ENCODE measurements at places on chromosomes 16 and 17.

DNA sequence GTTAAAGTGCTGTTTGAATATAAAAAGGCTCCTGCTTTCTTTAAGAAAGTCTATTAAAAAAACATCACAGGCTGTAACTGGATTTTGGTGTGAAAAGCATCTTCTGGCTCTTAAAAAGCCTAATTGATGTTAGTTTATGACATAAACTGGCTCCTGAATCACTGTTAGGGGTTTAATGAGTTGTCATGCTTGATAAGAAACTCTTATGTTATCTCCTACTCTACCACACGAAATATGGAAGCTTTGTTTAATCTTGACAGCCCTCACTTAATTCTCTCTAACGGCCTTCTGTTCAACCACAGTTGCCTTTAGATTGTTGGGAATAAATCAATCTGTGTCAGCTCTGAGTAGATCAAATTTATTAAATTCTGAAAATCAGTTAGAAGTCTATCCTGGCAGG lies 51.5 kb downstream of the CPPED1 start:
- DNase-seq: no peak

DNA sequence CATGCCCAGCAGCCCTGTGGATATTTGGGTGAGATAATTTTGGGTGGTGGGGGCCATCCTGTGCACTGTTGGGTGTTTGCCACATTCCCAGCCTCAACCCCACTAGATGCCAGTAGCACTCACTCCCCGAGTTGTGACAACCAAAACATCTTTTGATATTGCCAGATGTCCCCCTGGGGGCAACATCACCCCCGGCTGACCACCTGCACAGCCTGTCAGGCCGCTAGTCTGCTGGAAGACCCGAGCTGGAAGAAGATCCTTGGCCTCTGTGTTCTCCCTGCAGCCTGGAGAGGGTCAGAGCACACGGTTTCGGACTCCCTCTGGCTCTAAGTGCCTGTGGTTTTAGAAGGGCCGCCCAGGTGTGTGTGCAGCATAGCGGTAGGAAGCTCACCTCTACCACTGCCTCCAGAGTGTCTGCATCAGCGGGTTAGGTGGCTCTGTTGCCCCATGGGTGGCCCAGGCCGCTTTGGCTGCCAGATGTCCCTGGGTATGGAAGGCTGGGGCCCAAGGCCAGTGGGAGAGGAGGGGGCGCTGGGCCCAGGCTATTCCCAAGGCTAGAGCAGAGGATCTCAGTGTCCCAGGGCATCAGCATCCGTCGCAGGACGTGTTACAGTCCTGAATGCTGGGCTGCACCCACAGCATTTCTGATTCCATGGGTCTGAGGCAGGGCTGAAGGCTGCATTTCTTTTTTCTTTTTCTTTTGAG lies 195.8 kb upstream of the GSE1 start:
- no peak for DNase-seq

GRCh38 chr17:50462446-50462845 lies 6.2 kb downstream of the CHAD start:
- DNase-seq: no peak

DNA sequence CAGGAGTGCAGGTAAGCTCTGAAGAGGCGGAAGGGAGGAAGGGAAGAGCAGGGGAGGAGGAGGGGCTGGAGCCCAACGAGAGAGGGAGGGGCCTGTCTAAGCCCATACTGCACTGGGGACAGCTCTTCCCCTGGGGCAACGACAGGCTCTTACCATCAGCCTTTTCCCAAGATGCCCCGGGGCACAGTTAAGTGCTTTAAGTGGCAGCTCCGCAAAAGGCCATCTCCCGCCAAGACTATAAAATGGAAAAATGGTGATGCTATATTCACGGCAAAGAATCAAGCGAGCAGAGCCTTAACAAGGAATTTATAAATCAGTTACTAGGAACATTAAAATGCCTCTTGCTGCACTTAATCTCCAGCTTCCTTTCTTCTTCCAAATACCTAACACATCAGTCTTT lies 110.2 kb upstream of the NLRP1 start:
- DNase-seq: no peak

DNA sequence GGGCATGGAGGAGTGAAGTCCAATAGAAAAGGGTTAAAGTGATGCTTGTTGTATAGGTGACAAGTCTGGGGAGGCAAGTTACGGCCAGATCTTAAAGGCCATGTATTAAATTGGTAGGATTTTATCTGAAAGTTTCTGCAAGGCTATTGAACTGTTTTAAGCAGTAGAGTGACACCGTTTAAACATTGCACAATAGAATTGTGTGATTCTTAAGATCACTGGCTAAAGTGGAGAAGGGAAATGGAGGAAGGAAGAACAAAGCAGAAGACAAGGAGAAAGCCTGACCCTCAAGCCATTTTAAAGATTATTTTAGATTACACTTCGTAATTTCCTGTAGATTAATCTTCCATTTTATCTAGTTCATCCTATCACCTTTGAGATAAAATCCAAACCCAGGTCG lies 5.6 kb upstream of the MPHOSPH6 start:
- DNase-seq: no peak

- DNase-seq: no peak
These were observed 486 bp downstream of the SYT17 start for GRCh38 chr16:19168371-19169081.

- DNase-seq: peak; percentile 52
These were observed 5.0 kb upstream of the CCDC57 start for GRCh38 chr17:82217530-82218204.

- DNase-seq: no peak
These were observed 99.9 kb upstream of the ZNF750 start for GRCh38 chr17:82939621-82940135.

- DNase-seq: no peak
These were observed 46.8 kb downstream of the BRIP1 start for GRCh38 chr17:61816538-61816937.

DNA sequence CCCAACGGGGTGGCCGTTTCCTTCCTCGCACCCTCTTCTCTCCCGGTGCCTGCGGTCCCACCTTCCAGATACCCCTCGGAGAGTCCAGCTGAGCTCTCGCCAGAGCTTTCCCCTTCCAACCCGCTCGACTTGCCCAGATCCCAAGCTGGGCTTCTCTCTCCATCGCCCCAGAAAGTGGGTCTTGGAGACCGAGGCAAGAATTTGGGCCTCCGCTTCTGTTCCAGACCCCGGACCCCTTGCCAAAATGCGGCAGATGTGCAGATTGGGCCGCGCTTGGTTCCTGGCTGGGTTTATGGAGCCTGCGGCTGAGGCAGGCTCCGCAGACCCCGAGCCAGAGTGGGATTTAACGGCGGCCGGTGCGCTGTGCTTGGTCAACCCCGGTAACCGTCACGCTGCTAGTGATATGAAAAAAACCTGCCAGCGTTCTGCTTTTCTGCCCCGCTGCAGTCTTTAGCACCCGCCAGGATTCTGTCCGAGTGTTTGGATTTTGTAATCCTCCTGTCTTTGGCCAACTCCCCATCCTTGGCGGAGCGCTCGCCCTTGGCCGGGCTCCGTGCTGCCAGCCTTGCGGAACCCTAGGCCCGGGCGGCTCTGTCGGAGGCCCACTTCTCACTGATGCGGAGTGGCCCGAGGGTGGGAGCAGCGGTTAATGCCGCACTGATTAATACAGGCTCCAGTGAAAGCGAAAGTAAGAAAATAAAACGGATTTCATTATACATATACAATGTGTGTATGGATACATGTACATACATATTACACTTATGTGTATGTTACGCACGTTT lies 754 bp upstream of the SLFN11 start:
- DNase-seq: no peak

DNA sequence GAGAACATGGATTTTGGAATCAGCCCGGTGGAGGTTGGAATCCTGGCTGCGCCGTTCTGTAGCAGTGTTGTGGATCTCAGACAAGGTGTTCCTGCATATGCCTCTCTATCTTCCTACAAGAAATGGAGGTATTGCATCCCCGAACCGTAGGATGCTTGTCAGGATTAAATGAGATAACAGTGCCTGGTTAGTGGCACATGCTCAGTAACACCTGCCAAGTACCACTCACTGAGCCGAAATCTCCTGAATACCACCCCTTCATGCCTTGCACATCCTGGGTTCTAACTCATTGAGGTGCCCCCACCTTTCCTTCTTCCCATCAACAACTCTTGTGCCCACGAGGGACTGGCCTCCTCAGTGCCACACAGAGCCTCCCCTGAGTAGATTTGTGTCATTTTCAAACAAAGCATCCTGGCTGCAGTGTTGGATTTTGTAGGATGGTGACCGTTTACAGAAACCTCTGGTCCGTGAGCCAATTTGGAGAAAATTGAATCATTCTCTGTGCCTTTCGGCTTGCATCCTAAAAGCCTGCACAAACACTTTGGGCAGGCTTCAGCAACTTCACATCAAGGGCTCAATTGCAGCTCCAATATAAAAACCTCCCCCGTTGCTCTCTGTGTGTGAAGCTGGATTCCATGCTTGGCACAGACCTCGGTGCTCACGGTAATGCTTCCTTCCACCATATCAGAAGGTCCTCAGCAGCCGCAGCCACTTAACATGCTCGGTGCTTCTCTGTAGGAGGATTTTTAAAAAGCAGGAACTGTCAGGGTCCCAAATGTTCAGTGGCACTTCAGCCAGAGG lies 84.2 kb downstream of the WWOX start:
- no peak for DNase-seq

DNA sequence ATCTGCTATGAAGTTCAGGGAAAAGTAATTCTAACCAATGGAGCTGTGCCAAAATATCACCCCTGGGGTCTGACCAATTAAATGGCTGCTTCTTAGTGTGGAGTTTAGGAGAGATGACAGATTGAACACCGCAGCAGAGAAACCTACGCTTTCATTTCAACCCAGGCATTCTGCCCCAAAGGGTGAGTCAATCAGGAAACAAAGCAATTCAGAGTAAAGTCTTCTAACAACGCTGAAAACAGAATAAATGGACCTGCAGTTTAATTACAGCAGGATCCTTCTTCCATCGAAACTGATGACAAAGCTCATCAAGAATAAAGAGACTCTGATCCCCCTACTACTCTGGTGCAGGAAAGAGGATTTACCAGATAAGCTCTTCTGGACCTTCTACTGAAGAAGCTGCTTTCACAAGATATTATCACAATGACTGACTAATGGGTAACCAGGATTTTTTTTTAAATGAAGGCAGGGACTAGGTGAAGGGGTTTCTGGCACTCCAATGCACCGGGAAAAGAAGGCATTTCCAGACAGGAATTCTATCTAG lies 16.7 kb downstream of the RFFL start:
- DNase-seq: no peak

GRCh38 chr16:56828647-56829046 lies 36.4 kb upstream of the SLC12A3 start:
- DNase-seq: no peak

- DNase-seq: no peak
These were observed 163.2 kb downstream of the PPM1E start for GRCh38 chr17:58918884-58919283.

- DNase-seq: no peak
These were observed 791 bp downstream of the DNAI2 start for GRCh38 chr17:74274709-74275340.

GRCh38 chr17:38604479-38605403 lies 1.0 kb downstream of the SRCIN1 start:
- DNase-seq: no peak

DNA sequence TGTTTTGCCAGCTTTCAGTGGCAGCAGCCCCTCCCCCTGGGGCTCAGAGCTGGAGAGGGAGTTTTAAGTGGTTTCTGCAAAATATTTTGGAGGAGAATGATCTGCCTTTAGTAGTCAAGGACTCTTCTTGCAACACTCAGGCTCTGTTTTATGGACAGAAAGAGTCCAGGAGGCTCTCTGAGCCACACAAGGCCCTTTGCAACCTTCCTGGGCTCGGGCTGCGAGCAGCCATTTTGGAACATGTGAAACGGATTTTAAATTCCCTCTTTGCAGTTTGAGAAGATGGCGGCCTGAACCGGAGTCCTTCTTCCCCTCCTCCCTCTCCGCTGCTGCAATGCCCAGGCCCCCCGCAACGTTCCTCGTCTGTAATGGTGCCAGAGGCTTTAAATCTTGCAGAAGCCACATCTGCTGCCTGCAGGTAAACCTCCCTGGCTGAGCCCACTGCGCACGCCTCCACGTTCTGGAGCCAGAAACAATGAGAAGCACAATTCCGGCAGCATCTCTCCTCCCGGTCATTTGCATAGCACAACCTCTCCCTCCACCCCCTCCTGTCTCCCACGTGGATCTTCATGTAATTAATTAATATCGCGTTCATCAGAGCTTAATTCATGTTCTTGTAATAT lies 386.1 kb downstream of the SEC14L1 start:
- DNase-seq: no peak

DNA sequence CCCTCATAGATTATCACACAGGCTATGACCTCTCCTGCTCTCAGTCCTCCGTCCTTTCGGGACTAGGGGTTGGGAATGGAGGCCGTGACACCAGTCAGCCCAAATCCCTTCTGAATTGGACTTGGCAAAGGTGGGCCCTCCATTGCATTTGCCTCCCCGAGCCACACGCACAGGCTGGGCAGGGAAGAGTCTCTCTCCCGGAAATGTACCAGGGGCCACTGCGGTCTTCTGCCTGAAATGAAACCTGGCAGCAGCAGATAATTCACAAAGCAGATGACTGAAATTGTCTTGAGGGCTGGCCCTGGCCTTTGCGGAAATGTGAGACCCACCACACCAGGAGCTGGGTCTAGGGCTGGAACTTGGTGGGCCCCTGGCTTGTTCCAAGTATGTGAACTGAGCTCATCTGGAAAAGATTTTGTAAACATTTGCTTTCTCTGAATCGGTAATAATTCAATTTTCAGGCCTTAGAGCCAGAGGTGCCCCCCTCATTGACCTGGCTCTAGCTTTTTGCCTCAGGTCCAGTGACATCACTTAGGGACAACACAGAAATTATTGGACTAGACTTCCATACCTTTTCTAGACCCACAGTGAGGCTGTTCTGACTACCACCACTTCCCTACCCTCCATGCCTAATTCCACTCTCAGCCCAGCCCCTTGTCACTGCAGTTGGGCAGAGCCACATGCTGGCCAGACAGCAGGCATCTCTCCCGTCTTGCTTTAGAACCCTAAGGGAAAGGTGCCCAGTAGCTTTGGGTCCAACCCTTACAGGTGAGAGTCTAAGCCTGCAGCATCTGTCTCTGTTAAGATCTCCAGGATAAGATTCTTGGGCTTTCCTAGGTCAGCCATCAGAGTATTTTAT lies 75.2 kb downstream of the CCDC182 start:
- DNase-seq: no peak

DNA sequence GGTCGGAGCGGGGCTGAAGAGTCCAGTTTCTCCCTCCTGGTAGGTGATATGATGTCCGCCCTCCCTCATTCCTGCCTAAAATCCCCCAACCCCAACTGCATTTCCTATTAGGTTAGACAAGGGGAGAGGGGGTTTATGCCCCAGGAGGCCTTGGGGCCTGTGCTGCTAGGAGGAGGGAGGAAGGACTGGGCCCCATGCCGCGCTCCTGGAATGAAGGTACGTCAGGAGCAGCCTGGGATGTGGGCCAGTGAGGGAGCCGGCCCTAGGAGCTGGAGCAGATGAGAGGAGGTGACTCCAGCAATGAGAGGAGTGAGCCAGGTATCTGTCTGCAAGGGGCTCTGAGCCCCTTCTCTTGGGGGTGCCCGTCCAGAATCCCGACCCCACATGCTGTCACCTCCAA lies 46.9 kb upstream of the CDC42EP4 start:
- no peak for DNase-seq

GRCh38 chr17:15220785-15221184 lies 44.3 kb downstream of the PMP22 start:
- DNase-seq: peak; percentile 16

All from AG04449 (cell line).